ENCODE measurements at places on chromosomes 16 and 17.

DNA sequence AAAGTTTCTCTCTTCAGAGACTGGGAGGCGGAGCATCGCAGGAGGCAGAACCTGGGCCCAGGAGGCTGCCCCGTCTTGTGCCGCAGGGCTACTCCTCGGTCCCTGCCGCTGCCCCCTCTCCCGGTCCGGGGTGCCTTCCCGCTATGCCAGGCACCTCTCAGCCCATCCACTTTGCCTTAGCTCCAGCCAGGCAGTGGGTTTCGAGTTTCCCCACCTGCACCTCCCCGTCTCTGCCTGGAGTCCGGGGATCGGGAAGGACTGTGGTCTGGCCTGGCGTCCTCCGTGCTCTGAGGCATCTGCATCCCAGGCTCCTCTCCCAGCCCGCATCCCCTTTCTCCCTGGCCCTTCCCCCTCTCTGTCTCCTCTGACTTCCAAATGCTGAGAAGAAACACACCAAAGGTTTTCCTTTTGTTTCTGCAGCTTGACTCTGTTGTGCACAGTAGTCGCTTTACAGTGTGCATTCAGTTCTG lies 26.8 kb upstream of the PIK3R6 start:
- no peak for DNase-seq

DNA sequence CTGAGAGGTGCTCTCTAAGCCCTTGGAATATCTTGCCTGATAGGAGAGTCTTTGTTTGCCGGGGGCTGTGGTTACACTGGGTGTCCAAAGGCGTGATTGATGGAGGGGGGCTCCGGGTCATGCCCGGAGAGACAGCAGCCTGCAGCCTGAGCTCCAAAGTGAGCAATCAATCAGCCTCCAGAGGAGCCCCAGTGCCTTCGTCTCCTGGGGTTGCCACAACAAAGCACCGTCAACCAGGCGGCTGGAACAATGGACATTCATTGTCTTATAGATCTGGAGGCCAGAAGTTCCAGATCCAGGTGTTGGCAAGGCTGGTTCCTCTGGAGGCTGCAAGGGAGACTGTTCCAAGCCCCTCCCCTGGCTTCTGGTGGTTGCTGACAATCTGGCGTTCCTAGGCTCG lies 24.0 kb upstream of the GINS2 start:
- DNase-seq = no peak

- DNase-seq = no peak
Measured at GRCh38 chr17:72077326-72077960, 43.4 kb upstream of the SOX9 start.

GRCh38 chr17:22514767-22515320 lies 822.5 kb downstream of the KCNJ18 start:
- no peak for DNase-seq

DNA sequence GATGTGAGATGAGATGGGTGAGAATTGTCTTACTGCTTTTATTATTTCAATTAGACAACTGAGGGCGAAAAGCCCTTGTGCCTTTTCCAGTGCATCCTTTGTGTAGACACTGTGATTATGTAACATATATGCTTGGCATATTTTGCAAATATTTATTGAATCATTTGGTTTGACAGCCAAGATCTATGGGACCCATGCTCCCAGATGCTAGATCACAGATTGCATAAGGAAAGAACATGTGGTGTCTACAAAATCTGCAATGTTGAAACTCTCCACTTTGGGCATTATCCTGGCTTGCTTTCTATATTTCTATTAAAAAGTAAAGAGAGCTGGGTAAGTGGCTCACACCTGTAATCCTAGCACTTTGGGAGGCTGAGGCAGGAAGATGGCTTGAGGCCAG lies 4.8 kb upstream of the COG1 start:
- DNase-seq = no peak

DNA sequence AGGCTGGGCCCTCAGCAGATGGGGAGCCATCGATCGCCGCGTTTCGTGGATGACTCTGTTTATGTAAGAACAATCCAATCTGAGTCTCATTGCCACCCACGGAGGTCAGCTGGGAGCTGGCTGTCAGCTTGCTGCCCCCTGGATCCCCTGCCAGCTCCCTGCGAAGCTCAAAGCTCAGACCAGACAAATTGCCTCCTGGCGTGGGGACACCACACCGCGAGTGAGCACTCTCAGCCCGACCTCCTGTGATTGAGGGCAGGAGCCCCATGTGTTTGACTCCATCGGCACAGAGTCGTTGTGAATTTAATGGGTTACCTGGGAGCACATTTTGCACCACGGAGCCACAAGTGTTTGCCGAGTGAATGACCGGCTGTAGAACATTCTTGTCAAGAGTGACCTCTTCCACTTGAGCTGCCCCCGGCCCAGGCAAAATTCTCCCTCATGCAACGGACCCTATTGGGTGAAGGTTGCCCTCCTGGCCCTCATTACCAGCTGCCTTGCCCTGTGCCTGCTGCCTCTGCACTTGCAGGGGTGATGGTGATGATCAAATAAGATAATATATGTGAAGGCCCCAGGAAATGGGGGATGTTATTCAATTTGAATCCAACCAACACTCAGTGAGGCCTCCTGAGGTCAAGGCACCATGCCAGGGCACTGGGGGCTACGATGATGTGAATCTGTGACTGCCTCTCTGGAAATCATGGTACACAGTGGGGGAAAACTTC lies 7.6 kb upstream of the GFAP start:
- DNase-seq = no peak

DNA sequence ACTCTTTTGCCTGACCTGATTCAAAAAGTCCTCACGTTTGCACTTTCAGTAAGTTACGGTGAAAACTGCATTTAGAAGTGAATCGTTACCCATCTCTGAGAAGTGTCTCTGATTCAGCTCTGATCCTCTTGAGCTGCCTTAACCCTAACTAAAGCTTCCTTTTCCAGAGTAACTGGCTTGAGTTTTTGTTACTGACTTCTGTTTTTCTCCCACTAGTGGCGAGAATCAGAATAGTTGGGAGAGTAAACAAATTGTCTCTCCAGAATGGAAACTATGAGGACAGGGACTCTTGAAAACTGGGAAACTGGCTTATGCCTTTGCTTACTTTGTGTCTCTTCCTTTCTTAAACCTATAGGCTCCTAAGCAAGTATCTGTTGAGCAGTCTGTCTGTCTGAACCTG lies 31.3 kb upstream of the KPNB1 start:
- no peak for DNase-seq

GRCh38 chr17:8222380-8222629 lies 11.9 kb upstream of the AURKB start:
- no peak for DNase-seq

DNA sequence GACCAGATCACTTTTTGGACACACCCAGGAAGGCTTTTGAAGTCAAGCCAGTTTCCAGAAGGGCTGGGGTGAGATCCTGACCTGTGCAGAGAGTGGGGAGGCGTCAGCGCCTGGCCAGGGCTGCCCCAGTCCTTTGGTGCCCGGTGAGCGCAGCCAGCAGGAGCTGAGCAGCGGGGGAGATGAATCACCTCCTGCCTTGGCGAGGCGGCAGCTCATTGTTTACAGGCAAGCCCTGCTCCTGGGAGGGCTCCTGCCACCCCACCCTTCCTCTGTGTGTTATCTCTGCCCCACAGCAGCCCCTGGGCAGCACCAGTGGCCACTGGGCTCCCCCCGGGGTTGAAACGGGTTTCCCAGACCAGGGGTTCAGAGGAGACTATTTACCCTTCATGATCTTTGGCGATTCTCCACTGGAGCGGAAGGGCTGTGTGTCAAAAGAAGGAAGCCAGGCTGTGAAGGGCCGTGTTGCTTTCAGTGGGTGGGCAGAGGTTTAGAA lies 14.1 kb upstream of the ITGB4 start:
- no peak for DNase-seq

DNA sequence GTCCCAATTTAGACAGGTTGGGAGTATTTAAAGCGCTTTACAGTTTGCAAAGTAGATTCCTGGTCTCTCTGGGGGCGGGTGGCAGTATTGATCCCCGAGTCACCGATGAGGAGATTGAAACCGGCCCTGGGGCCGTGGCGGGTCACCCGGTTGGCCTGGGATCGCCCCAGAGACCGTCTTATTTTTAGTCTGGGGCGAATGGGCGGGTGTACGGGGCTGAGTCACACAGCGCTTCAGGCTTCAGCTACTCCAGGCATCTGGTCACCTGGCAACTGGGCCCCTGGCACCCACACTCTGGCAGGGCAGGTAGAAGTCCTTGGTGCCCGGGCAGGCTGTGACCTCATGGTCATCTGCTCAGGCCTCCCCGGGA lies 669 bp downstream of the MIEF2 start:
- peak; percentile 32 for DNase-seq

- DNase-seq = no peak
Measured at GRCh38 chr17:7703584-7704479, 1.2 kb upstream of the EFNB3 start.

DNA sequence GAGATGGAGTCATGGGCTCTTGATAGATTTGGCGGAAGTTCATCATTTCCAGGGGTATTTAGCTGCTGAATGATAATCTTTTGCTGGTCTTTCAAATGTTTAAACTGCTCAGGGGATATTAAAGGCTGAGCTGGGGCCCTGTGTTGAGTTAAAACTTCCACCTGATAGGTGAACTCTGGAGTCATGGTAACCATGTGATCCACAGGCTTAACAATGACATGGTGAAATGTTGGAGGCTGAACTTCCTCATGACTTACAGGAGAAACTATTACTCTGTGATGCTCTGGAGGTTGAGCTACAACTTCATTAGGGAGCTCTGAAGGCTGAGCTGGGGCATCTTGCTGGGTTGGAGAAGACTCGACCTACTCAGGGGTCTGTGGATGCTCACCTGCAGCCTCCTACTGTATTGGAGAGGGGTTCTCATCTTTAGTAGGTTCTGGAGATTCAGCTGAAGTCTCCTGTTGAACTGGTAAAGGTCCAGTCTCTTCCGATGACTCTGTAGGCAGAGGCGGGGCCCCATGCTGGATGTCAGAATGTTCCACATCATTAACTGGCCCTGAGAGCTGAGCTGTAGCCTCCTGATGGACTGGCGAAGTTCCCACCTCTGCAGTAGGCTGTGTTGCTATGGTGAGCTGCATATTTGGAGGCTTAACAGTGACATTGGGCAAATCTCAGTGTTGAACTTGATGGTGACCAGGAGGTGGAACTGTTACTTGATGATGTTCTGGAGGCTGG lies 24.2 kb downstream of the RDM1 start:
- no peak for DNase-seq

DNA sequence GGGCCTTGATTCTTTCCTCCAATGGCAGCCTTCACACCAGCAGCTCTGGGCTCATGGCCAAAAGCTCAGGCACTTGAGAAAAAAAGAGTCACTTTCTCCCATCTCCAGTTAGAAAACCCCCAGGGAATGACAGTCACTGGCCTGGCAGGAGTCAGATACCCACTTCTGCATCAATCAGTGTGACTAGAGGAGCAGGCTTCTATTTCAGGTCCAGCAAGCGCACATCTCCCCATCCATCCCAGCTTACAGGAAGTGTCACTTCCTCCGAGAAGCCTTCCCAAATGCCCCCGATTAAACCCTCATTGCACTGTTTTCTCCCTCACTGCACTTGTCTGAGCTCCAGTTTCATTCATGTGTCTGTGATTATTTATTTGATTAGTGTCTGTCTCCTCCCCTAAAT lies 30.4 kb upstream of the CCL1 start:
- DNase-seq = no peak

GRCh38 chr17:17186051-17186450 lies 20.1 kb downstream of the PLD6 start:
- DNase-seq = peak; percentile 51

DNA sequence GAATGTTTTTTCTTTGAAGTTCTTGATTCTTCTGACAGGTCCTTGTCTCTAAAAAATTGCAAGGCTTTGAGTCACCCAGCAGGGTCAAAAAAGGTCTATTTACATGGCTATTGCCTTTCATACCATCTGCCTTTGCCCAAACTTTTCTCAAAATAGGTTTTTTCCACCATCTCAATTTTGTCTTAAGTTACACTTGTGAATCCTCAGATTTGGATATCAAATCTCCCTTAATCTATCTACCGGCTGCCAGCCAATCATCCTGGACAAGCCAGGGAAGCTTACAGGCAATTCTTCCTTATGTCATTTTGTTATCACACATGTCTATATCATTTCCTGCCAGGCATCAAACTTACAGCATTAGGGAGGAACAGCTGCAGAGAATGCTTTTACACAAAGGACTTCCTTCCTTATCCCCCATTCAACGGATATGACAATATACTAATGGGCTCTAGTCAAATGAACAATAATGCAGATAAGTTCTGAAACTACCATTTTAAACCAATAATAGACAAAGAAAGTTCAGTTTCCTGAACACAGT lies 104.1 kb upstream of the CORO6 start:
- DNase-seq = no peak
